ENCODE measurements at places on chromosomes 16 and 17.

DNA sequence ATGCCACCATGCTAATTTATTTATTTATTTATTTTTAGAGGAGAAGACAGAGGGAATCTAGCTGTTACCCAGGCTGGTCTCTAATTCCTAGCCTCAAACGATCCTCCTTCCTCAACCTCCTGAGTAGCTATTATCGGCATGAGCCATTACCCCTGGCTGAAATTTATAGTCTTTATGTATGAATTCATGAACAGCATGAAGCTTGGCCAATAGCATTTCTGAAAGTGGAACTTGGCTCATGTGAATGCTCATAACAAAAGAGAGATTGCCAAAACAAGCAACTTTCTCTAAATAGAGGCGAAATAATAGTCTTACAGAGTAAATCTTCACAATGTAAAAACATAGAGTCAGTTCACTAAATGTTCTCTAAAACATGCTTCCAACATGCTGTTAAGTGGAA, 30.1 kb upstream of the SMURF2 start:
- DNase-seq, result no peak

DNA sequence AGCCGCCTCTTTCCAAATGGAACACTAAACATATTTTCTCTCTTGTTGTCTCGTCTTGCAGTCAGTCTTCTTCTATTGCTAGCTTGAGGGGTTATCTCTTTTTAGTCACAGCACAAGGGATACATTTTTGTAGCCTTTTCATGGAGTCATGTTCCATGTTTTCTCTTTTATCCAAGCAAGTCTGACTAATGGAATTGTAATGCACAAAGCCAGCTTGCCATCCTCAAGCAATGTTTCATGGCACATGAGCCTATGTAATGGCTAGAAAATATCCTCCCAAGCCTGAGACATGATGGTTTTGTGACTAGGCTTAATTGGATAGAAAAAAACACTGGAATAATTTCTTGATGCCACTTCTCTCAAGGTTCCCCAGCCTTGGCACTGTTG, 414.6 kb upstream of the GOT2 start:
- DNase-seq, result no peak

DNA sequence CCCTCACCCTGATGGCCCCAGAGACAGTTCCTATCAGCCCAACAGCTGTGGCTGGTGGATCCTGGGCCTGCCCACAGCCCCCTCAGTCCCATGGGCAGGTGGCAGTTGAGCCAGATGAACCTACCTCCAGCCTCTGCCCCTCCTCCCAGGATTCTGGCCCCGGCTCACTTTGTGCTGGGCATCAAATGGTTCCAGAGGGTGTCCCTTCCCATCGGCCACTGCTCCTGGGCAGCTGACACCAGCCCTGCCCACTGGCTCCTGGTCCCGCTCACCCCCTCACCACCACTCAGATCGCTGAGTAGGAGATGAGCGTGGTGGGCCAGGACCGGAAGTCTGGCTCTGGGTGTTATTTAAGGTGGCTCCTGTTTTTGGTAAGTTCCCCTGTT, 2.0 kb downstream of the TTYH2 start:
- DNase-seq, result no peak

DNA sequence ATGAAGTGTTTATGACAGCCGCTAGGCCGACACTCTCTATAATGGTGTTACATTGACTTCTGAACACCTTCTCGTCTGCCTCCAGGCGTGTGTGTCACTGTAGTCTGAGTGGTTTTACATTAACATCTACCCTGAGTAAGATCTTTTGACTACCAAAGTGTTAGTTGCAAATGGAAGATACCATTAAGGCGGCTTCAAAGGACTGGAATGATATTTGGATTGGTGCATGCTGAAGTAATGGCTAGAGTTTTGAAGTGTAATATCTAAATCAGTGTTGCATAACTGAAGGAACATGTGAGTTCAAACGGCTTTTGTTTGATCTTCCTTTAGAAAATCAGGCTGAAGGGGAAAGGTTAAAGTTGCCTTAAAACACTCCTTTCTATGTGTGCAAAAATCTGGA, 52.2 kb downstream of the BCAS3 start:
- DNase-seq, result no peak

GRCh38 chr17:65857718-65858117, 296.3 kb upstream of the AXIN2 start:
- DNase-seq, result no peak
